ENCODE measurements at places on chromosomes 6 and 20.

DNA sequence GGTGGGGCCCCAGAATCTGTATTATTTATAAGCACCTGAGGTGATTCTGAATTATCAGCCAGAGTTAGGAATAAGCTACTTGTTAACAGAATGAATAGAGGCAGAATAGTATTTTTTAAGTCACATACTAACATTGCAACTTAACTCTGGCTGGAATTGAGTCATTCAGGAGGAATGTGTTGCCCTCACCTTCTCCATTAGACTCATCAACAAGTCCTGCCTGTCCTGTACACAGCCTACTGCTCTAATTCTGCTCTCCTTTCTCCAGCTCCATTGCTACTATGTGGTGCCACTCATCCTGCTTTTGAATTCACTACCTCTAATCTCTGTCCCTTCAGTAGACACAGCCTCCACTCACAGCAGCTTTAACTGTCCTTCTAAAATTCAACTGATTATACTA, 669.4 kb downstream of the DHX35 start:
- no peak for DNase-seq

DNA sequence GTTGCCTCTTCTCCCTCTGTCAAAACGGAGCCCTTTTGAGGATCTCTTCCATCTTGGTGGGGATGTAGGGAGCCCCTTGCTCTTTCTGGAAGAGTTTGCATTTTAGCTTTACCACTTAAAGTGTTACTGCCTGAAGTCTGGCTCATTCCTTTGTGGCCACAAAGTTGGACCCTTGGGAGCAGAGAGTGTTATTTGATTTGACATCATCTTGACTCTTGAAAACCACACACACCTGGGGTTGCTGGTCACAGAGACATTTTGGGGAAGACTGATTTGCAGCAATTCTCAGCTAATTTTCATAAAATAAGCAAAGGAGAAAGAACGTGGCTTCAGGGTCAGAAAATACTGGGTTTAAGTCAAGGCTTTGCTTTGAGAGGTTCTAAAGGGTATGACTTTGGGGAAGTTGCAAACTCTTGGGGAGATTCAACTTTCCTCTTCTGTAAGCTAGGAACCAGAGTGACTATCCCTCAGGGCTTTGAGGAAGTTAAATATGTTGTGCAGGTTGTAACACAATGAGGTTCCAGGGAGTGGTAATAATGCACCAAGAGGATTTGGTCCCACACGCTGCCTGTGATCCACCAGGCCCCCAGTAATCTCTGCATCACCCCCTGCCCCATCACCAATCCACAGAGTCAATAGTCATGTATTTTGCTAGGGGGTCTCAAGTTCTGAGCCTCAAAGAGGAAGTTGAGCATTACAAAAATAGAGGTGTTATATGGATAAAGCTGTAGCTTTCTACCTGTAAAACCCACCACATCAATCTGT, 141.6 kb upstream of the SLC24A3 start:
- no peak for DNase-seq

- no peak for DNase-seq
These were observed 12.4 kb upstream of the PTPRK start for GRCh38 chr6:128532827-128533226.

- DNase-seq = peak; percentile 19
These were observed 35.5 kb downstream of the BANF2 start for GRCh38 chr20:17735206-17735804.

Data from brain (organoid and tissue), 16 donors.